ENCODE measurements at places on chromosomes 7 and 10.
A peak's percentile ranks its signal among the peaks of the same experiment; 100 is the strongest.

DNA sequence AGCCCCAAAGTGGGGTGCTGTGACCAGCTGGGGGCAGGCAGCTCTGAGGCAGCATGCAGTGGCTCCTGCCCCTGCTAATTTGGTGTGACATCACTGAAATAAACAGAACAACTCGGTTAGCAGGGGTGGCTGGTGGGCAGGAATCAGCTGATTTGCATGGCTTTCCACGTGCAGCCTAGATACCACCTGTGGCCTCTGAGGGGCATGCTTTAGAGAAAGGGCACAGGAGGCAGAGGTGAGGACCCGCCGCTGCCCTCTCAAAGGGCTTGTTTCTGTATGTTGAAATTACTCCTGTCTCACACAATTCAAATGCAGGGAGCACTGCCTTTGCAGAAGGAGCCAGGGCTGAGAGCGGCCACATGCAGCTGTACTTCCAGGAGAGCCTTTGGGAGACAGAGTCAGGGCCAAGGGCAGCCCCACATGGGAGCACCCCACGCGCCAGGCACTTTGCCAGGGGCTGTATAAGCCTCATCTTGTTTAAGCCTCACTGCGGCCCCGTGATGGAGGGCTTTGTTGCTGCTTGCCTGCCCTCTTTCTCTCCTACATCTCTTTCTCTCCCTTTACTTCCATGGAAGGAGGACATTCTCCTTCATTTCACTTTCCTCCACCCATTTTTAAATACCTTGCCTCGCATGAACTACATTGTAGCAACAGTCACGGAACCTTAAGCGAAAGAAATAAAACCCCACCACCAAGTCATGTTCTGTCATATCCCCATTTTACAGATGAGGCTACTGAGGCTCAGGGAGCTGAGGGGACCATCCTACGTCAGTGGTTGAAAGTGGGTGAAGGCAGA lies 137.7 kb downstream of the ZMIZ1 start:
- no peak for DNase-seq

DNA sequence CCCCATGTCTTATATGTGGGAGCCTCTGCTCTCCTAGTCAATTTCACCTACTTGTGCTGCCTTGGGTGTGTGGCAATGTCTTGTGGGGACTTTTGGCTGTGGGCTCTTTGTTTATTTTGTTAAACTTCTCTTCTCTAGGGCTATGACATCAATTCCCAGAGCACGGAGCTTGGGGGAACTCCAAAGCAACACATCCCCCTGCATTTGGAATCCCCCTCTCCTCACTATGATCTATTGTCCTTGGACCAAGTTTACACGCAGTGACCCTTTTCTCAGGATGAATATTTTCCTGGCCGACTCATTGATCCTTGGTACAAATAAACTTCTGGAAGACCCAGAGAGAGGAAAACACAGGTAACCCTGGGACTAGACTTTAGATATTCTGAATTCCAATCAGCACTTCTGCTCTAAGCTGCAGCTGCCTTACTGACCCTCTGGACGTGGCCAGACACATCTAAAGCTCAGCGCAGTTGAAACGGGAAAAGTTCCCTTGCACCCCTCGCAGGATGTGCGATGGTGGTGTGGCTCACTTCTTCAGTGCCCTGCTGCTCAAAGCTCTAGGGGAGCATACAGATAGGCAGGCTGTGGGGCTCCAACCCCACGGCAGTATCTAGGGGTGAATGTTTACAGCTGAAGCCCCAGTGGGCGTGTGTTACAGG lies 110.8 kb downstream of the TMEM178B start:
- no peak for DNase-seq

DNA sequence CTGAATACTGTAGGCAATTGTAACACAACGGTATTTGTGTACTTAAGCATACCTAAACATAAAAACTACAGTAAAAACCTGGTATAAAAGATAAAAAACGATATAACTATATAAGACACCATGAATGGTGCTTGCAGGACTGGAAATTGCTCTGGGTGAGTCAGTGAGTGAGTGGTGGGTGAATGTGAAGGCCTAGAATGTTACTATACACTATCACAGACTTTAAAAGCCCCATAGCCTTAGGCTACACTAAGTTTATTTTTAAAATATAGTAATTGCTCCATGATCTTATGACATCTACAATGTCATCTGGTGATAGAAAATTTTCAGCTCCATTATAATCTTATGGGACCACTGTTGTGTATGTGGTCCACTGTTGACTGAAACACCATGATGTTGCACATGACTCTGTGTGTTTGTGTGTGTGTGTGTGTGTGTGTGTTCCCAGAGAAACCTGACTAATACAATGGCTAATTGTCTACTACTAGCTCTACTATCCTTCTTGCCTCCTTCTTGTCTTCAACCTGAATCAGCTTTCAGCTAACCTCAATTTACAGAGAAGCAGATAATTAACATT lies 27.6 kb upstream of the PRPF18 start:
- no peak for DNase-seq

DNA sequence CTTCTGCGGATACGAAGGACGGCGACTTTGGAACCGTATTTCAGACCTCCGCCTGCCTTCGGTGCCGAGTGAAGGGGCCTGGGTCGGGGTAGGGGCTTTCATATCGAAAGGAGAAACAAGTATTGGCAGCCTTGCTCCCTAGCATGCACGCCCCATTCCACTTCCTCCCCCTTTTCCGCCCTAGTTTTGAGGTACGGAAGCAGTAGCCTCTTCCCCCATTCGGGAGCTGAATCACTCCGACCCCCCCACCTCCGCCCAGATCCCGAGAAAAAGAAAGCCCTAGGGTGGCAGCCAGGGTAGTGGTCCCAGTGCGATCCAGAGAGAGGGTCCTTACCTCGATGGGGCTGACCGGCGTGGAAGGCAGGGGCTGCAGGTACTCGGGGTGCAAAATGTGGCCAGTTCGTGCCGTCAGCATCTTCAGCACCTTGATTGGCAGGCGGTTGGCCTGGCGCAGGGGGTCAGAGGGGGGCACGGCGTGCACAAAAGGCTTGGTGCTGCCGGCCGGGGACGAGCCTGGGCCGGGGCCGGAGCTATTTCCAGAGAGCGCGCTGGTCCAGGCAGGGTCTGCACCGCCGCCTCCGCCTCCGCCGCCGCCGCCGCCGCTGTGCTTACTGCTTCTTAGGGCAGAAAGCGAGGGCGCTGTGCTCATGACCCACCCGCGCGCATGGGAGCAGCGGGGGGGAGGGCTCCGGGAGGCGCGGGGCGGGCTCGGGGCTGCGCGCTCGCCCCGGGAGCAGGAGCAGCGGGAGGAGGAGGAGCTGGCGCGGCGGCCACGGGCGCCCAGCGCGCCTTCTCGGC lies 594 bp downstream of the ZNF503 start:
- no peak for DNase-seq

DNA sequence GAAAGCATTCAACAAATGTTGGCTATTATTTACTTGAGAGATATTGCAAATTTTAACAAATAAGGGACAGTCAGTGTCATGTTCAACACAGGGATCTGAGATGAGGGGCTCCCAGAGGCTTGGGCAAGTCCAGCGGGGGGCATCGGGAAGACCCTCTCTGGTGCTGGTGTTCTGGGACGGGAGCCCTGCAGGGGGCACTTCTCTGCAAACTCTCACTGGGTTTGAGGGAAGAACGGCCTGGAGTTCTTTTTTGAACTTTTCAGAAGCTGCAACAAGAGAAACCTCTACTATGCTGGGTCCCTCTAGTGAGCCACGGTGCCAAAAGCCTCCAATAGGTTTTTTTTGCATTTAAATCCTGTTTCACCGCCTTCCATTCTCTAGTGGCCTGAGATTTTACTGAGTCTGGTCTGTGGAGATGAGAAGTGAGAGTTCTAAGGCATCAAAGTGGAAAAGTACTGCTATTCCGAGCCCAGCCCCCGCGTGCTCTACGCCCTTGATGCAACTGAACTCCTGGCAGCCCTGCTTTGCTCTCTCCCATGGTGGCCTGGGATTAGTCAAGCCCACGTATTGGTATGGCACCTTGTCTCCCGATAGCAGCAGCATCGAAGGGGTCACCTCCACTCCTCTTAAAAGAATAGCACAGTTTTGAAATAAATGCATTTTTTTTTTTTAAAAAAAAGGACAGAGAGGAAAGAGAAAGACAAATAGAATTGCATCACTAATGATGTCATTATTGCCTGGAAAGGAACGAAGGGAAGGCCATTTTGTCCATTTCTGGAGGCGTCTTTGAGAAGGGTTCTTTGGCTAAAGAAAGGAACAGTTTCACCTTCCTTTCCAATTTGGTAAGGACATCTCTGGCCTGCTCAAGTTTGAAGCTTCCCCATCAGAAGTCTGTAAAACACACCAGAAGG lies 43.5 kb downstream of the CLEC2L start:
- no peak for DNase-seq

- DNase-seq = no peak
Measured at GRCh38 chr10:76491216-76491615, 1059.8 kb downstream of the LRMDA start.

DNA sequence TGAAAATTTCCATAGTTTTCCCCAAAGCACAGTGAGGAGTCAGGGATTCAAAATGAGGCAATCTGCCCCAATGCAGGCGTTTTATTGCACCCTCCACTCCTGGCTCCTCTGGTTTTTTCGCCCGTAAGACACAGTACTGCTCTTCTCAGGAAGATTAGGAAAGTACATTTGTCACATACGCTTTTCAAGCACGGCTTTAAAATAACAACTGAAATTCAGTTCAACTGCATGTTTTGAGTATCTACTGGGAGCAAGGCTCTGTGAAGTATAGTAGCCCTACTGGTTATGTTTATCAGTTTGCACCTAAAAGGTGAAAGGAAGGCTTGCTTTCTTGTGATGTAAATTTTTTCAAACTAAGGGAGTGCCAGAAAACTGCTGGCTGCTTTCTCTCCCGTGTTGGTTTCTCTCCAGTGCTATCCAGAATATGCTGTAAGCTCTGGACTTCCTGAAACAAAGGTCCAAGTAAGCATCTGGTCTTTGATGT lies 1.9 kb upstream of the SGMS1 start:
- no peak for DNase-seq

- DNase-seq = no peak
Measured at GRCh38 chr7:978049-978346, 2.6 kb upstream of the COX19 start.

DNA sequence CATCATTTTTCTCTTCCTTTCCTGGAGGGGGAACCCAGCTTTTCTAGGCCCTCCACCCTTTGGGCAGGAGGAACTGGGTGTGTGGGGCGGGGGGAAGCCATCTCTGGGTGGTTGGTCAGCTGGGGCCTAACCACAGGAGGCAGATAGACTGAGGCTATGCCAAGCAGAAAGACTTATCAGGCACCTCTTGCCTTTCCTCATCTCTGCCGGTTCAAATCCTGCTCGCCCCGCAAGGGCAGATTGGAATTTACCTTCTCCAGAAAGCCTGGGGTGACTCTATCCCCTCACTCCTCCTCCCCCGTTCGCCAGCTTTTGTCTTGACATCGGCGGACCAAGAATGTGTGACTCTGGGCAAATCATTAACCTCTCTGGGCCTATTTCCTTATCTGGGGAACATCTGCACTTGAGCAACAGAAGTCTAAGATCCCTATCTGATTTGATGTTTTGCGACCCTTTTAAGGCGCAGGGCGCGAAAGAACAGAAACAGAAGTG lies 584 bp upstream of the GARS1 start:
- DNase-seq = no peak

- peak; percentile 80 for DNase-seq
Measured at GRCh38 chr10:10804998-10805740, 212.5 kb upstream of the CELF2 start.

DNA sequence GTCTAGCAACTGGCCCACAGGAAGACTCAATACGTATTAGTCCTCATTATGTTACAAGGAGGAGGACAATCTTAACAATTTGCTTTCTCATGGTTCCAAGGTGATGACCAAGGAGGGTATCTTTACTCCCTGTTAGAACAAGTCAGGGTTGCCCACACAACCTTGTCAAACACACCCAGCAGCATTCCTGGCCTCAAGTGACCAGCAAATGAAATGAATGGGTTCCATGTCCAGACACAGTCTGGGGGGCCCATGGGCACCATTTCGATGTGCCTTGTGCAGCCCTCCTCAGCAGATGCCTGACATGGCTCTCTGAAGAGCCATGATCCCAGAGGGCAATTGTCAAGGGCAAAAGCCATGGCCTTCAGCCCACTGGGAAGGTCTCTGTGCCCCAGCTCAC lies 40.8 kb downstream of the ANXA8 start:
- no peak for DNase-seq

GRCh38 chr7:41816111-41816510 lies 113.2 kb upstream of the INHBA start:
- no peak for DNase-seq

DNA sequence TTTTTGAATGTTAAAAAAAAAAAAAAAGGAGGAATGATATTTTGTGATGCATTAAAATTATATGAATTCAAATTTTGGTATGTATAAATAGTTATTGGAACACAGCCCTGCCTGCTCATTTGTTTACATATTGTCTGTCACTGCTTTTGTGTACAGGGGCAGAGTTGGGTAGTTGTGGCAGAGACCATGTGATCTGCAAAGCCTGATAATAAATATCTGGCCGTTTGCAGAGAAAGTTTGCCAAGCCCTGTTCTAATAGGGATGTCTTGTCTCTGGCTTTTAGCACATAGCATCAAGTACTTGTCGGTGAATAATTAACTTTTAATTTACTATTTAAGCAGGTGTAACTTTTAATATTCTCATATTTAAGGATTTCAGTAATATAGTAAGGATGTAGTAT lies 19.8 kb downstream of the TSPAN13 start:
- DNase-seq = no peak

DNA sequence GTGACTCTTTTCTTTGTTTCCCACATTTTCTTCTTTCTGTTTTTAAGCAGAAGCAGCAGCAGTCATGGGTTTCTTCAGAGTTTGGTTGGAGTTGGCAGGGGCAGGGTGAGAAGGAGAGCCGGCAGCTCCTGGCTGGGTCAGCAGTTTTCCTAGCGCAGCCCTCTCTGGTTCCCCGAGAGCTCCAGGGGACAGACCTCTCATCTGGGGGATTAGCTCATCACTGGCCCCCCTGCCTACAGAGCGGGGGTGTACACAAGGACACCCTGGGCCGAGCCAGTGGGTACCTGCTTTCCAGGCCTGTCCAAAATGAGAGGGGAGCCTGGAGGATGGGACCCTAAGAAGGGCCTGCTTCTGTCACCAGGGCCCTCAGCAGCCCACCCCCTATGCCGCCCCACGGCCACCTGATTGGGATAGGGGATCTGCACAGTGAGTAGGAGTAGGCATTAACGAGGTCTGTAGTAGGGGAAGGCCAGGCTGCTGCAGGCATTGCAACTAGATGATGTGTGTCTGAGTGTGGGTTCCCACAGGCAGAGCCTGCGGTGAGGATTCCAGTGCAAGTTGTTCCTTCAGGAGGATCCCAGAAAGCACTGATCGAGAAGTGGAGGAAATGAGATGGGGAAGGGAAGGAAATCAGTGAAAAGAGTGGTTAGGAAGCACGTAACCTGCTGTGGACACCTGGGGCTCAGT lies 122.9 kb upstream of the PPIF start:
- no peak for DNase-seq

GRCh38 chr10:48821692-48822091 lies 117.9 kb downstream of the LRRC18 start:
- no peak for DNase-seq

DNA sequence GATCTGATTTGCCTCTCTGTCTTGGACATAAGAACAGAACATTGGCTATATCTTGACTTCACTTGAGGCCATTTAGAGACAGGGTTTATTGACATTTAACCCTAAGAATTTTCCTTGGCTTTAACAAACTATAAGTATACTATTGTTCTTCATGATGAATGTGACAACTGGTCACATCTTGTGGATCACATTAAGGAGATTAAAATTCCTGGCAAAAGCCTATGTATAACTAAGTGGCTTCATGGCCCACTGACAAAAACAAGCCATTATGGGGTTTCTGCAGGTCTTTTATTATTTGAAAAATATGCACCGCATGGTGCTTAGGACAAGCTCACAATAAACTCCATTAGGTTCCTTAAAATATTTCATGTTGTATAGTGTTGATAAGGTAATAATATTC lies 54.8 kb downstream of the THNSL1 start:
- DNase-seq = no peak

GRCh38 chr7:48298779-48299178 lies 127.5 kb downstream of the ABCA13 start:
- DNase-seq = no peak
